ENCODE measurements at places on chromosomes 4 and X. TPM values are rescaled to one million over a fixed set of nuclear protein-coding genes. Genes with fewer than 3 reads are reported as not detected.

RENBP gene
- 0.62 TPM for total RNA-seq

GNRHR gene
- total RNA-seq, result not detected

SAGE1 gene
- total RNA-seq, result not detected

DCX gene
- total RNA-seq, result 0.13 TPM

DNA sequence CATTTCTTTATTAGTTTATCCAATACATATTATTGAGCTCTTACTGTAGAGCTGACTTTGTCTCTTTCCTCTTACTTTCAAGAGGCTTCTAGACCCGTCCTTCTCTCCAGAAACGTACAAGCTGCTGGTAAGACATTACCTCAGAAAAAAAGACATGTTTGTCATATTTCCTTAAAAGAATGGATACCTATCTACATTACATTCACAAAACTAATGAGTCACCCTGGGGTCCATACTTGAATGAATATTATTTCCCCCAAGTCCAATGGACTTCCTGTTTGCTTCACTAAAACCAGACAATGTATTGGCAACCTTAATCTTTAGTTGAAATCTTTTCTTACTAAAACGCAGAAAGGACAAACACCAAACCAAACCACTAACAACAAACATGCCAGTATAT lies 176.5 kb upstream of the CLNK start:
- DNase-seq, result no peak
- H3K36me3 ChIP-seq, result no peaks in the 10 kb centered on the region
- H3K4me1 ChIP-seq, result no peaks in the 10 kb centered on the region
- H3K4me3 ChIP-seq, result no peak overlapping the region
- H3K27ac ChIP-seq, result no peak overlapping the region

Measured in Panc1 (cell line).